Astrocyte of the spinal cord (primary cell): ENCODE measurements at places on chromosomes 3 and 15.

- DNase-seq: peak; percentile 41
These were observed 83.2 kb upstream of the WNT5A start for GRCh38 chr3:55570271-55570711.

DNA sequence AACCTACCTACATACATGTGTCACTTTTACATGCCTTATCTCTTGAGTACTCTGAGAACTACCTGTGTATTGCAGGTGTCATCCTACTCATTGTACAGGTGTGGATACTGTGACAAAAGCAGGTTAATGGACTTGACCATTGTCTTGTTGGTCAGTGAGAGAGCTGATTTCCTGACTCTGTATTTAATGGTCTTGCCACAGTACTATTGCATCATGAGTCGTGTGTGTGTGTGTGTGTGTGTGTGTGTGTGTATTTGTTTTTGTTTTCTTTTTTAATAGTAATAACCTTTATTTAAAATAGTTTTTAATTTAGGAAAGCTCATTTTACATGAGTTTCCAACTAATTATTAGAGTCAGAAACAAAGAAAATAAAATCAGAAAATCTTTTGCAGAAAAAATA lies 7.7 kb downstream of the SELENOT start:
- no peak for DNase-seq

DNA sequence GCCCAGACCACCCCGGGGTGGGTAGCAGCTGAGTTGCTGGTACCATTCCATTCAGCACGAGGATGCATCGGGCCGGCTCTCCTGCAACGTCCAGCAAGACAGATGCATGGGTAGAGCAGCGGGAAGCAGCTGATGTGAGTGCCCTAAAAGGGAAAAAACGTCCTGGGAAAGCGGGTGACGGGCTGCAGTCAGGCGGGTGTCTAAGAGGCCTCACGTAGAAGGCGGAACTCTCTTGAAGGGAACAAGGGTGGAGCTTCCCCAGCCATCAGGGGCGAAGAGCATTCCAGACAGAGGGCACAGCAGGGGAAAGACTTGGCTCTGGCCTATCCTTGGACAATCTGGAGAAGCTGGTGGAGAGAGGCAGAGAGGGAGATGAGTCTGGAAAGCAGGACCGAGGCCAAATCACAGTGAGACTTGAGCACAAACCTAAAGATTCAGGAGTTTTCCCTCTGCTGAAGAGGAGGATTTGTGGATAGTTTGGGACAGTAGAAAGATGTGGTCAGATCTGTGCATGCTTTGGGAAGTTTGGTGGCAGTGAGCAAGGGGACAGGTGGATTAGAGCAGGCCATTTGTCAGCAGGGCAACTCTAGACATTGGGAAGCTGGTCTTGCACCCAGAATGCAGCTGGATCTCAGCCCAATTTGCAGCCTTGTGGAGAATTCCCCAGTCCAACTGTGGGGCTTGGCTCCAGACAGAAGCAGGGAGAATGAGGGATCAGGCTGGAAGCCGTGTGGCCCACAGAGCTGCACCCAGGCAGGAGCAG lies 70.7 kb downstream of the SEMA5B start:
- no peak for DNase-seq

GRCh38 chr3:66629982-66630368 lies 129.2 kb upstream of the LRIG1 start:
- DNase-seq: no peak

DNA sequence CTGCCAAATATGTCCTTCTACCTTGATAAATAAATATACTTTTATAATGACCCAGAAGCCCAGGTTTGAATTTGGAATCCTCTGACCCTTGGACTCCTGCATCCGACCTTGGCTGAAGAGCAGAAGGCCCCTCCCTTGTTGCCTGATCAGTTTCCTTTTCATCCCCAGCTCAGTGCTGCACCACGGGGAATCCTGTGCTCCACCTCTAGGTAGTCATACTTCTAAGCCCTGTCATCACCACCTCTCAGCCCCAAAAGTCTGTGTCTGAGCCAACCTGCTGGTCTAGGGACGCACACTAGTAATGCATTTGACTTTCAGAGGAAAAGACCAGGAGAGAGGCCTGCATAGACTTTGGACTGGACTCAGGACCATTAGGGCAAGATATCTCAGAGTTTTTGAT lies 310.6 kb downstream of the NLGN1 start:
- peak; percentile 5 for DNase-seq

DNA sequence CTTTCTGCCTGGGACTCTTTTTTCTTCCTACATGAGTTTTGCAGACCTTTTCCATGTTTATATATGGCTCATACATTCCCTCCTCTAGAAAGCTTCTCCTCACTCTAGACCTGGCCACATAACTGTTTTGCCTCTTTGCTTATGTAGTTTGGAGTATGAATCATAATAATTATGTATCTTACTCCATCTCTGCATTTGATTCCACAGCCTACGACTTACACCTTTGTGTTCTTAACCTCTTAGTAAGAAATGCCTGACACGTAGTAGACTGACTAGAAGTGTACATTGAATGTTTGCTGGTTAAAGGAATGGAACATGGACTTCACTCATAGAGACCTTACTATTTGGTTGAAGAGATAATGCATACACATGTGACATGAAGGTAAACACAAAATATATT lies 56.4 kb downstream of the MBNL1 start:
- no peak for DNase-seq

DNA sequence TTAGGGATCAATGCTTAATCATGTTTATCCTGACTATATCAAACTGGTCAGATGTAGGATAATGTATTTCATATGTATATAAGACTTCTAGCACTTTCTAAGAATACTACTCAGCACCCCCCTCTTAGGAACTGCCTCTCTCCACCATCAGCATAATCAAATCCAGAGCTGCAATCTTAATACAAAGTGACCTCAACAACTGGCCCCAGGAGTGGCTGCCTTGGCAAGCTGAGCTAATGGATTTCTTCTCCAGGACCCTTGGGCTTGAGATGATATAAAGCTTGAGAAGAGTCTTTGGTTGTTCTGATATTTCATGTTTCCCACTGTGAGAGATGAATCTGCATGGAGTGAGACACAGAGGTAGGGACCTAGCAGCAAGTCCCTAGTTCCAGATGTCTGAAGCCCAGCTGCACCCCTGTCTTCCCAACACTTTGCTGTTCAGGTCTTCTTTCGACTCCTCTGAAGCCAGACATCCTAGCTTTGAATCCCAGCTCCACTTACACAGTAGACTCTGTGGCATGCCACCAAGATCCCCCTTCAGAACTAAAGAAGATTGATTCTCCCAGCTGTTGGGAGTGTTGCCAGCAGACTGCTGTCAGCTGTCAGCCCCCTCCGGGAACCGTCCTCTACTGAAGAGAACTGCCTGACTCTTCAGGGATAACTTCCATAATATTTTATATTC lies 309.3 kb upstream of the UBE2E2 start:
- DNase-seq: no peak

DNA sequence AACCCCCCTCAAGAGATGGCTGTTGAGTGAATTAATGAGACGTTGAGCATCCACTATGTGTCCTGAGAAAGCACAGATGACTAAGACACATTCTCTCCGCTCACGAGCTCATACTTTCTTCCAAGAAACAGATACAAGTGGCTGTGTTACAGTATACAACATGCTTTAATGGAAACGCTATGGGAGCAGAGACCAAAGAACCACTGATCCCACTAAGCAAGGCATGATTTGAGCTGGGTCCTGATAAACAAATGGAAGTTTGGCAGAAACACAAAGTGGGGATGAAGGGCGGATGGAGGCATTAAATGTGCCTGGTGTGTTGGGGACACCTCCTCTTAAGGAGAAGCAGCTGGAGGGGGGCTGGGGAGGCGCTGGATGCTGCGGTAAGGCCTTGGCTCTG lies 129.4 kb downstream of the UACA start:
- no peak for DNase-seq

DNA sequence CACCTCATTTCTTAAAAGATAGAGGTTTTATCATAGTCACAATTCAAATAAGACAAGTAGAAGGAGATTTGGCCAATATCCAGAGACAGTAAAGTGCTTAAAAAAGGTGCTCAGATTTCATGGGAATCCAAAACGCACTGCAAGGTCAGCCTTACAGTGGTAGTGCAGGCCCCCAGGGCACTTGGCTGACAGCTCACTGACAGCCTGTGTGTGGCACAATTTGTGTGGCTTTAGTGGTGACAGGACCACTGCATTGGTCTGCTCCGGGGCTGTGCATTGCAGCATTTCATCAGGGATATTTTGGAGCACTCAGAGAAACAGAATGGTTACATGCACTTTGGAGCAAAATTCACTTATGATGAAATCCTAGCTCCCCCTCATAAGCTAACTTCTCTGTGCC lies 544.3 kb downstream of the NTRK3 start:
- DNase-seq: no peak

GRCh38 chr3:39135170-39135805 lies 18.1 kb downstream of the CSRNP1 start:
- DNase-seq: no peak

DNA sequence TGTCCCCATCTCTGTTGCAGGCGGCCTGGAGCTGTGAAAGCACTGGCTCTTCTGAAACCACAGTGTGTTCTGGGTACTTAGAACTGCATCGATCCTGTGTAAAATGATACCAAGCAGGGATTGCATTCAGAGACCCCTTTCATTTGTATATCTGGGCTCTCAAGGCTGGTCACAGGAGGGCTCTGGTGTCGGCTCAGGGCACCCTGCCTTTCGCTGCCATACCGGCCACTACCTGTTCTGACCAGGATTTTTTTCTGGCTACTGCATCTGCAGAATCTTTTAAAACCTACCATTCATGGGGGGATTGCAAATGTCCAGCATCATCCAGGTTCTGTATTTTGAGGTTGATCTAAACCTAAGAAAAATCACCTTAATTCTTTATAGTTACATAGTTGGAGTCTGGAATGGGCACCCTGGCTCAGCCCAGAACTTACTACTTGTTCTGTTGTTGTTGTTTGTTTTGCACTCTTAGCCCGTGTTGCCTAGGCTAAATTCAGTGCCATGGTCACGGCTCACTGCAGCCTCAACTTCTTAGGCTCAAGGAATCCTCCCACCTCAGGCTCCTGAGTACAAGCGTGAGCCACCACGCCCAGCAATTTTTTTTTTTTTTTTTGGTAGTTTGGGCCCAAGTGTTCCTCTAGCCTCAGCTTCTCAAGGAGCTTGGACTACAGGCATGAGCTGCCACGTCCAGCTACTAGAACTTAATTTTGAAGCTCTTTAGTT lies 52.7 kb downstream of the TRIM71 start:
- no peak for DNase-seq

- DNase-seq: peak; percentile 22
These were observed 95.2 kb downstream of the SPATA16 start for GRCh38 chr3:173045770-173046382.

GRCh38 chr3:88231207-88231606 lies 81.4 kb downstream of the C3orf38 start:
- peak; percentile 10 for DNase-seq

DNA sequence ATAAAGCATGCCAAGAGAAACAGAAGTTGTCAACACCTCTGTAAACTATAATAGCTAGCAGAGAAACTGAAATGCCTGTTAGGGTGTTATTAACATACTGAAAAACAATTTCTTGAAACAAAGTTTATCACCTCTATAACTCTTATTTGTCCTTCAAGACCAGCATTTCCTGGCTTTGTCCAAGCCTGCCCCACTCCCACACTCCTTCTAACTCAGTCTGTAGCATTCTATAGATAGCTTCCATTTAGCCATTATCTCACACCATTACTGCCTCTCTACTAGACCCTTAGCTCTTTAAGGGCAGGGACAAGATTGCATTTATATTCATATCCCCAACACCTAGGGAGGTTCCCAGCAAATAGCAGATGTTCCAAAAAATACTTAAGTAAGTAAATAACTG lies 36.5 kb downstream of the GK5 start:
- DNase-seq: no peak

DNA sequence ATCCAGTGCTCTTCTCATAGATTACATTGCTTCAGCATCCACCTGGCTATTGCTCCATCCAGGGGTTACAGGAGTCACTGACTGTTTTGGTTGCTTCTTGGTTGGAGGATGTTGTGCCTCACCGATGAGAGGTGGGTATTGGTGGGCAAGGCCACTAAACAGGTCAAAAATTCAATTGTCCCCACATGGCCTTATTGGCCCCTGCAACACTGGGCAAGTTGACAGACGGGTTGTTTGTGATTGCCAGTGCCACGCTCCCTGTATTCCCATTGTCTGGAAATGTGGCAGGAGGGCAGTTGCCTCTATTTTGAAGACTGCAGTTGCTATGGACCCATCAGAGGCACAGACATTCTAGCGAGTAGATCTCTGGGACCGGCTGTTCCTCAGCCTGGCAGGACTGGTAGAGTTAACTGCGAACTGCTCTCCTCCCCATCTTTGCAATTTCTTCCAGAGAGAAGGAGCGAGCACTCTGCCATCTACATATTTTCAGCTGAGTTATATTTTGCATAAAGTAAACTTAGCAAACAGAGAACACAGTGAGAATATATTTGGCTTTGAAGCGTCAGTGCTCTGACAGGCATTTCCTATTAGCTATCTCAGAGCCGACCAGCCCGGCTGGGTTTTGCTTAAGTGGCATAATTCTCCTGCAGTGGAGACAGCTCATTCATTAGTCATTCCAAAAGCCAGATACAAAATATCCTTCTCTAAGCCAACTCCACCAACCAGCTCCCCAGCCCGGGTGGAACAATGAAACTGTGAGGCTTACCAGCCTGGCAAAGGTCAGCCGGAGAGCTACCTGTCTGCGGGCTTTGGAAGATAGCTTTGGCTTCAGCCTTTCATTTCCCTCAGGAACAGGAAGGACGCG lies 26.0 kb upstream of the MAGEF1 start:
- DNase-seq: peak; percentile 20

DNA sequence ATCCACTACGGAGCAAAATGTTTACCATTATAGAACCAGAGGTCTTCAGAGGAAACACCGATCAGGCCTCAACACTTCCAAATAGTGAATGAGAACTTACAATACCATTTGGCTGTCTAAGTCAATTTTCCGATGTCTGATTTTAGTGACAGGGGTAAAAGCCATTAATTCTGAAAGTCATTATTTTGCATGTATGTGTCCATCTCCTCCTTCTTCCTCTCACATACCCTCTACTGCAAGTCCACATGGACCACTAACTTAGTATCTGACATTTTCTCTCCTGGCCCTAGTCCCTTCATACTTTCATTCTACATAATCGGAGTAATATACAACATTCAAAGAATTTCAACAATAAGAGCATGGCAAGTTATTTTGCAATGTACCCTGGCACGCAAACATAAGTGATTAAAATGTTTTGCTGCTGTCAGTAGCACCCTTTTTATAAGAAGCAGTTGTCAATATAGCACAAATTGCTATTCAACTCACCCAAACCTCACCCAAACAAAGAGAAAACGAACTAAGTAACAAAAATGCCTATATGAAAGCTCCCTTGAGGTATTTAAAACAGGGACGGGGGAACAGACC lies 1.9 kb downstream of the TOP2B start:
- no peak for DNase-seq

- DNase-seq: peak; percentile 48
These were observed 41.3 kb downstream of the CHDH start for GRCh38 chr3:53804697-53805462.

- no peak for DNase-seq
These were observed 352.6 kb upstream of the CCDC54 start for GRCh38 chr3:107024551-107025026.
